Kidney (tissue), 22 donors: ENCODE measurements at places on chromosomes 3 and 15. TPM values are rescaled to one million over a fixed set of nuclear protein-coding genes. Genes with fewer than 3 reads are reported as not detected.

DNA sequence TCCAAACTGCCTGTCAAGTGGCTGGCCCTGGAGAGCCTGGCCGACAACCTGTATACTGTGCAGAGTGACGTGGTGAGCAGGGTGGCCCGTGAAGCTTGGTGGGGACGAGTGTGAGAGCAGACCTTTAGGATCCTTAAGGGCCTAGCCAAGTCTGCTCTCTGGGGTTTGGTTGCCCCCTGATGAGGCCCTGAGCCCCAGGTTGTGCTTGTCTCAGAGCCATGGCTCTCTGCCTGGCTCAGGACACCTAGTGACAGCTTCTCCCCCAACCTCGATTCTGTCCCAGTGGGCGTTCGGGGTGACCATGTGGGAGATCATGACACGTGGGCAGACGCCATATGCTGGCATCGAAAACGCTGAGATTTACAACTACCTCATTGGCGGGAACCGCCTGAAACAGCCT is 14.4 kb downstream of the TYRO3 start:
- H3K4me3 ChIP-seq: no peak overlapping the region
- no peak for DNase-seq
- H3K4me1 ChIP-seq: no peaks in the 10 kb centered on the region
- H3K27ac ChIP-seq: no peak overlapping the region
- H3K27me3 ChIP-seq: no peaks in the 10 kb centered on the region
- H3K36me3 ChIP-seq: no peaks in the 10 kb centered on the region

DNA sequence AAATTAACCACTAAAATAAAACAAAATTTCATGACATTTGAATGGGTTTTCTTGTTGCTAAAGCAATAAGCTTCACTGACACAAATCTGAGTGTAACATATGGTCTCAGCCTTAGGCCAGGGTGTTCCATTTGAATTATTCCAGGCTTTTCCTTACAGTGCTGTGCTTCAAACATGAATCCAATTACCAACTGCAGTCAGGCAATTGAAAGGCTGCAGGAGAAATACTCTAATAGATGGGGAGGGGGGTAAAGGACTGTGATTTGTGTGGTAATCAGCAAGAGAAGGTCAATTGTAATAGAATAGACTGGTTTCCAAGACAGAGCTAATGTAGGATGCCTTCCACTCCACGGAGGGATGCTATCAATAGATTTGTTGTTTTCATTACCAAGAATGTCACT is 466.7 kb downstream of the C3orf38 start:
- DNase-seq: no peak
- no peak overlapping the region for H3K27ac ChIP-seq
- no peak overlapping the region for H3K4me3 ChIP-seq
- no peaks in the 10 kb centered on the region for H3K36me3 ChIP-seq
- no peaks in the 10 kb centered on the region for H3K4me1 ChIP-seq

HIGD2B gene
- total RNA-seq: not detected

LRCH3 gene
- total RNA-seq: 52.0 TPM
